ENCODE measurements at places on chromosomes 6 and 20.
A peak's percentile ranks its signal among the peaks of the same experiment; 100 is the strongest.

DNA sequence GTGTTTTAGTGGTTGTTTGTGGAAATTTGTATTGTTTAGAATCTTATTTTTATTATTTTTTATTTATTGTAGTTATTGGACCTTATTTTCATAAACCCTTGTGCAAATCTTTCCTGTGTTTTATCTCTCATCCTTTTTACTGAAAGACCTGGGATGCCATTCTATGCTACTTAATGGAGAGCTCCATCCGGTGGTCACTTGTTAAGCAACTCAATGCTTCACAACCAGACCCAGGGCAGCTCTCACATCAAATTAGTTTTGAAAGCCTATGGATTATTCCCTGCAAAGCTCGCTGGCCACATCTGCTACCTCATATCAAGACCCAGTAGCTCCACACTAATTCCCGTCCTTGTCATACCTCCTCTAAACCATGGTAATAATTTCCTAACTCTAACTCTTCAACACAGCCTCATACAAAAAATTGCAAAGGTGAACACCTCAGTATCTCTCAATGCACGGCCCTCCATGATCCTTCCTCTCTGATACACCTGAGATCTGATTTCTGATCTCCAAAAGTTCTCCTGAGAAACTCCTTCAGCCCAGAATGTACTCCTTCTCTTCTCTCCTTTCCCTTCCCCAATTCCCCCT is 296.6 kb upstream of the MANEA start:
- no peak for DNase-seq

- no peak for DNase-seq
Measured at GRCh38 chr6:17484201-17484849, 90.9 kb downstream of the CAP2 start.

GRCh38 chr6:116595247-116595646 is 21.0 kb upstream of the RSPH4A start:
- DNase-seq, result no peak

- peak; percentile 3 for DNase-seq
Measured at GRCh38 chr6:12957321-12958051, 240.9 kb downstream of the PHACTR1 start.

DNA sequence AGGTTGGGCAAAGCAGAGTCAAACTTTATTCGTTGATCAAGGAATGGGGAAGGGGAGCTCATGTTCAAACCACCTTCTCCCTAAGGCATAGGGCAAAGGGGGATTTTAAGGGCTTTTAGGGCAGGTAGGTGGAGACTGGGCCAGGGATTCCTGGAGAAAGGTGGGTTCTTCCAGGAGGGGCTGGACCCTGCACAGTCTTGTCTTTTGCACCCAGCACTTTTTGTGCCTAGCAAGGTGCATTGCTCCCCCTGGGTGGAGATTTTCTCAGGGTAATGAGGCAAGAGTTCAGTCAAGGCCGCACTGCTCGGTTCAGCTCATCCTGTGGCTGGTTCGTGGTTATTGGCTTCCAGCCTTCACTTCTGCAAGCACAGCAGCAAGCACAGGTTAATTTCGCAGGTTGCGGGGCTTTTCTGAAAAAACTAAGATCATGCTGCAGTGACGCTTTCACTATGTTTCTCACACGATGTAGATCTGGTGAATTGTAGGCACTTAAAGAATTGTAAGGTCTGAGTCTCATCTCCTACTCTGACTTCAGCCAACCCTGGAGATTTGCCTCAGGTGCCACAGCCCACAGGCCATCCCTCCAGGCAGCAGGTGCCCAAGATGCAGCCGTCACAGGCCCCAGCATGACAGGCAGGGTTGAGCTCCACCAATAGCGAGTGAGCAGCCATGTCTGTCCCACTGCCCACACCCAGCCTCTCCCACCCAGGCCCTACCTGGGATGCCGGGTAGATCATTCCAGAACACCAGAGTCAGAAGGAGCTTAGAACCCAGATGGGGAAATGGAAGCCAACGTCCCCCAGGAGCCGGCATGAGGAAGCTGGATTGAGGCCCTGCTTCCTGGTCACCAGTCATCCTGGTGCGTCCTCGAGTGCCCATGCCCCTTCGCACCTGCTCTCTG is 37.1 kb downstream of the SUN5 start:
- DNase-seq, result no peak

DNA sequence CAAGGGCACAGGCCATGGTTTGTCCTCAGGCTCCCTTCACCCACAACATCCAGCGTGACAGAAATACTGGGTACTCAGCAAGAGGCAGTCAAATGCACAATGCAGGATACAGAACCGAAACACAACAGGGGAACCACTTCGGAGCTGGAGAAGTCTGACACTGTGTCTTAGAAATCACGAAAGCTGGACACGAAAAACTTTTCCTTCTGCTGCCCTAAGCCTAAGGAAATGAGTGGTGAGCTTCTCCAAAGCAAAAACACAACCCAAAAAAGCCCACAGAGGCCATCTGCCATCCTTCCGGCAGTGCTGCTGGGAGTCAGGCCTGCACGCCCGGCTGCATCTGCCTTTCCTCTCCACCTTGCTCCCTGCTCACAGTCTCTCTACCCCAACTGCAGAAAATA is 106.3 kb downstream of the SLC23A2 start:
- no peak for DNase-seq

GRCh38 chr6:128463942-128464341 is 56.5 kb downstream of the PTPRK start:
- DNase-seq, result no peak

DNA sequence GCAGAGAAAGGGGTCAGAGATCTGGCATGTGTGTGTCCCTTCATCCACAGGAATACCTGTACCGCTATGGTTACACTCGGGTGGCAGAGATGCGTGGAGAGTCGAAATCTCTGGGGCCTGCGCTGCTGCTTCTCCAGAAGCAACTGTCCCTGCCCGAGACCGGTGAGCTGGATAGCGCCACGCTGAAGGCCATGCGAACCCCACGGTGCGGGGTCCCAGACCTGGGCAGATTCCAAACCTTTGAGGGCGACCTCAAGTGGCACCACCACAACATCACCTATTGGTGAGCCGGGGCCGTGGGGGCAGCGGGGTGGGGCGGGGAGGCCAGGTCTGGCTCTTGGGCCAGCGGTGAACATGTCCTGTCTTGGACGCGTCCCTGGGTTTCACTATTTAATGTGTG is 1.1 kb downstream of the MMP9 start:
- DNase-seq, result no peak

DNA sequence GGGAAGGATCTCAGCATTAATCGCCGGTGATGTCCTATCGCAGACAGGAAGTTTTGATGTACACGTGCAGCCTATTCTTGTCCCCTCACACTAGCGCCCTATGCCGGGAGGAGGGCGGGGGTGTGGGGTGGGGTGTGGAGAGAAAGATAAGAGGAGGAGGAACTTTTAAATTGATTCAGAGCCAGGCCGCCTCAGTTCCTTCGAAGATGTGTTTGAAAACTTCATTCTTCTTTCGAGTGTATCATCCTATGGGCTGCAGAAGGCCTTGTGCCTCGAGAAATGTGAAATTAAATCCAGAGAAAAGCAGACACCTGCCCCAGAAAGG is 2.5 kb upstream of the POU3F2 start:
- no peak for DNase-seq

- DNase-seq, result no peak
Measured at GRCh38 chr6:8066108-8066507, 1.9 kb upstream of the BLOC1S5 start.

DNA sequence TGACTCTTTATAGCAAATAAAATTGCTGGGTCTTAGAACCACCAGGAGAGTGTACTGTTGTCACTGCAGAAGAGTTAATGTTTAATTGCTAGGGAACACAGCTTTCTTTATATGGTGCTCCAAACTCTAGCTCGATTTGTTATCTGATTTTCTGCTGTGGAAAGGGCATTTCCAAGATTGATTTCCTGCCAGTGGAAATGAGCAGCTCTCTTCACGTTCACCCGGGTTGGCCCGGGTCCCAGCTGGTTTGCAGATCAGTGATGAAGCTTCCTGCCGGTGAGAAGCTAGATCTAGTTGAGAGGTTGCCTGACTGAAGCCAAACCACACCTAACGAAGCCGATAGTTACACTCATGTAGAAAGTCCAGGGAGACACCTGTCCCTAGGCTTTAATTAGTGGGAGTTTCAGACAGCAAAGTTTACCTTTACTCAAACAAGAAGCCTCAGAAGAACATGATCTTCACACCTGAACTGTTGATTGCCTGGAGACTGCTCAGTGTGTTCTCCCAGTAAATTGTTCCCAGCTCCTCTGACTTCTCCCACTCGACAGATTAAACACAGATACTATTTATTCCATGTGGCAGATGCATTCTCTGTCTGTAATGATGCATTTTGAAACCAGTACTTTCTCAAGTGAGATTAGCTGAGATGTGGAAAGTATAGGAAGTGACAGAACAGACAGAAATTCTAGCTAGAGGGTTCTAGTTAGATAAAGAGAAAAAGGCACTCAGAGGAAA is 27.8 kb downstream of the PAQR8 start:
- peak; percentile 43 for DNase-seq

- peak; percentile 49 for DNase-seq
Measured at GRCh38 chr20:18276821-18277220, 11.5 kb upstream of the ZNF133 start.

DNA sequence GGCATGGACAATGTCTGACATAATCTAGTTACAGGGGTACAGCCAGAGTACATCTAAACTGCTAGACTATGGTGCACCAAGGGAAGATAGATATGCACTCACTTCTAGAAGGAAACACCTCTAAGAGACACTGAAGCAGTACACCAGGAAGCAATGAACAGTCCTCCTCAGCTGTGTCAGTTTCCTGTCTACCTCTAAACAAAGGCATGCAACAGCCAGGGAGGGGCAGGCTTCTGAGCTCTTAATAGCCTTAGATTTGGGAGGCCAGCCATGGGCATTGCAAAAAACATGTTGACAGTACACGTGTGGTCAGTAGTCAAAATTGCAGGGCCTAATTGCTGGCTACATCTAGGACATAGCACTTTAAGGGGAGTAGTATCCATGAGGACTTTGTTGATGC is 21.4 kb downstream of the CRYBG1 start:
- no peak for DNase-seq

DNA sequence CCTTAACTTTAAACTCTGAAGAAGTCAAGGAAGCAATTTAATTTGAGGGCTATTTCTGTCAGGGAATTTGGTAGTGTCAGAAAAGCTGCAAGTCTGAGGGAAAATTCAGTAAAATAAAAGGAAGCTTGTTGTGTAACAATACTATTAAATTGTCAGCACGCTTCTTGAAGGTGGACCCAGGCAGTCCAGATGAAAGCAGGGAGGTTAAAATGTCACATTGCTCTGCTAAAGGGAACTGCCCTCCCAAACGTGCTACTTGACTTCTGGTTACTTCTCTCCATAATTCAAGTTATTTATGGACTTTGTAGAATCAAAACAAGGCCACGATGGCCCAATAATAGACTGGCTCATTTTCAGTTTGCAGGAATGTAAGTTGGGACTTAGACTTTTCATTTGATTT is 28.2 kb upstream of the ARMC2 start:
- DNase-seq, result no peak

- no peak for DNase-seq
Measured at GRCh38 chr20:36344517-36345132, 38.5 kb downstream of the DLGAP4 start.

DNA sequence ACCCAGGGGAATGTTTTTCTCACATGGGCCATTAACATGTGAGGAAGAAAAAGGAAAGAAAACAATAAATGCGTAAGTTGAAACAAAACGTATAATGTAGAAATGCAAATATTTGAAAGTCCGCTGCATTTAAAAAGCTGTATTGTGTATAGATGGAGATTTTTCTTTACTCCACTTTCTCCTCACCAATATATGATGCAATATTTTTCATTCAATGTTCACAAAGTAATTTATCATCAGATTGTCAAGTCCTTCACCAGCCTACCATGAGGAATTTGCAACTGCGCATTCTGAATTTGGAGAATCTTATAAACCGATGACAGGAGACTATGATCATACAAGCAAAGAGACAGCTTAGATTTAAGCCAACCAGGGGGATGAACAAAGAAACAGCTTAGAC is 69.9 kb downstream of the SOD2 start:
- DNase-seq, result no peak

- peak; percentile 23 for DNase-seq
Measured at GRCh38 chr6:34145161-34146020, 496 bp downstream of the GRM4 start.

GRCh38 chr20:61608275-61609085 is 356.4 kb downstream of the CDH4 start:
- DNase-seq, result no peak

- no peak for DNase-seq
Measured at GRCh38 chr6:37486121-37486839, 13.4 kb downstream of the CCDC167 start.

DNA sequence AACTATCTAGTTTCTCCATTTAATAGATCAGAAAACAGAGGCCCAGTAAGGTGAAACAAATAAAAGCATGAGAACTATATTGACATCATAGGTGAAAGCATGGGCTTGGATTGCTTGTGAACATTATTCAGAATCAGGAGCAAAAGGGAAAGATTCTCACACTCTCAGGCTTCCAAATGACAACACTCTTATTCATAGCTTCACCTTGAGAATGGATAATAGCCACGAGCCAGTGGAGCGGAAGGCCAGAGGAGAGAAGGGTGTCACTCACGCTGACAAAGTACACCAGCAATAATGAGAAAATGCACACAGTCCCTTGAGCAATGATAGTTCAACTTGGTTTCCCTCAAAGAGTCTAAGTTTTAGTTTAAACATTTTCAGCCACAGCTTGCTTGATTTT is 339.0 kb downstream of the TPBG start:
- no peak for DNase-seq

DNA sequence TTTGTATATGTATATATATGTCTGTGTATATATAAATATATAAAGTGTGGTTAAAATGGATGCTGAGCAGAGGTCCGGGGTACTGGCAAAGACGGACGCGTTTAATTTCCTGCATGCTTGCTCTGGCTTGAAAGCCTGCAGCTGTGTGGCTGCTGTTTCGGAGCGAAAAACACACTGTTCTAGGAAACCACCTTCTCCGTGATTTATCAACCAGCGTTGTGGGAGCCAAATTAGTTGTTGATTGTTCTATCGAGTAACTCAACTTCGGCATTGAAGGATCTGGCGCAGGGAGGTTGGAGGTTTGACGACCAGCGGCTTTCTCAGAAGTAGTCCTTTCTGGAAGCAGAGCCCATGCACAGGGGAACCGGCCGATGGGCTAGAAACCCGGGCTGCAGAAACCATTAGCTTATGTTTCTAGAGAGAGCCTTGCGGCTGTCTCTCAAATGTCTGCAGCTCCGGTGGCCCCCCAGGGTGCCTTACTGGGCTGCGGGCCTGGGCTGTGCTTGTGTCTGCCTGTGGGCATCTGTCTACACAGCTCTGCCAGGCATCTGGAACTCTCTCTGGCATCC is 81.8 kb downstream of the EDN3 start:
- DNase-seq, result no peak

DNA sequence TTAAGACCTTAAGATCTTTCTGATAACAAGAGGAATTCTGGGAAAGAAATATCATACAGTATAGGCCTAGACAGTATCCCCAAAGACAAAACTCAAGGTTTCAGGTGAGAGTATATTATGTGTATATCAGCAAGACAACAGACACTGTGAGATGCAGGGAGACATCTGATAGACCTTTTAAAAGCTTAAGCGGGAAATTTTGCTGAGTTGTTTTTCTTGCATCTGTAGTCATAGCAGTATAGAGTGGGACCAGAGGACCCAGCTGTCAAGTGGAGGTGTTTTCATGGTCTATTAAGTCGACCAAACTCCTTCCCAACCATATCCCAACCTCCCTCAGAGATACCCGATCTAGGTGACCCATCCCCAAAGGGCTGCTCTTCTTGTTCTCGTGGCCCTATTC is 98.1 kb upstream of the THEMIS start:
- no peak for DNase-seq

Data from activated CD4-positive, alpha-beta T cell treated with anti-CD3 and anti-CD28 coated beads for 4 hours (primary cell).